ENCODE measurements at places on chromosomes 11 and 22.

GRCh38 chr11:113331441-113331840 lies 17.1 kb downstream of the TTC12 start:
- no peak for DNase-seq

GRCh38 chr11:60899046-60899936 lies 7.1 kb downstream of the PRPF19 start:
- DNase-seq = peak; percentile 63

DNA sequence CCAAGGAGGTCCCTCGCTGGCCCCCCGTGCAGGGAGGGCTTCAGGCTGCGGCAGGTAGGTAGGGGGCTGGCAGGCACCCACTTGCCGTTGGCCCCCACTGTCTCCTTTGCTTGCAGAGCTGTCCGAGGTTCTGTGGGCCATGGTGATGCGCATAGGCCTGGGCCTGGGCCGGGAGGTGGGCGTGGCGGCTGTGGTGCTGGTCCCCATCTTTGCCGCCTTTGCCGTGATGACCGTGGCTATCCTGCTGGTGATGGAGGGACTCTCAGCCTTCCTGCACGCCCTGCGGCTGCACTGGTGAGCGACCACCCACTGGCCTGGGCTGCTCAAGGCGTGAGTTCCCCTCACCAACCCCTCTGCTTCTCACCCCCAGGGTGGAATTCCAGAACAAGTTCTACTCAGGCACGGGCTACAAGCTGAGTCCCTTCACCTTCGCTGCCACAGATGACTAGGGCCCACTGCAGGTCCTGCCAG lies 11.6 kb downstream of the TCIRG1 start:
- DNase-seq = no peak

- DNase-seq = no peak
These were observed 215.0 kb downstream of the ST3GAL4 start for GRCh38 chr11:126570489-126570888.

DNA sequence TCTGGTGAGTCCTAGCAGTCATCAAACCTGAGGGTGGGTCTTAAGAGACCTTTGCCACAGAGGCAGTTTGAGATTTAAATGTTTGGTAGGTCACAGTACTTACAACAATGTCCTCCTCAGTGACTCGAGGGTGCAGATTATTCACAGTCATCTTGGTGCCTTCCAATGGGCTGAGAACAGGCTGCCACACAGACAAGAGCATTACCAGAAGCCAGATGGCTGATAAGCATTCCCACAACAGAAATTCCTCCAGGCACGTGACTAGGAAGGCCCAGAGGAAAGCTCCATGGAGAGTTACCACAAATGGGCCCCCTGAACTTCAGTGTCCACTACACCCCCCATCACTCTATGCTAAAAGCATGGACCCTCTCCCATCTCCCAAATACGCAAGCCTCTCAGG lies 19.2 kb downstream of the POLDIP3 start:
- no peak for DNase-seq

- no peak for DNase-seq
These were observed 5.0 kb upstream of the USP47 start for GRCh38 chr11:11836676-11837231.

Measured in RPMI7951 (cell line).